ENCODE measurements at places on chromosomes 5 and 9.

GRCh38 chr5:100900142-100900795 lies 2.8 kb downstream of the ST8SIA4 start:
- DNase-seq = peak; percentile 71

- DNase-seq = no peak
These were observed 90.3 kb downstream of the DIRAS2 start for GRCh38 chr9:90552317-90552716.

- DNase-seq = no peak
These were observed 61.7 kb downstream of the RFX3 start for GRCh38 chr9:3464033-3464638.

GRCh38 chr5:151202381-151203139 lies 21.3 kb downstream of the CCDC69 start:
- DNase-seq = no peak

- no peak for DNase-seq
These were observed 25.2 kb downstream of the TDRD7 start for GRCh38 chr9:97437051-97437600.

DNA sequence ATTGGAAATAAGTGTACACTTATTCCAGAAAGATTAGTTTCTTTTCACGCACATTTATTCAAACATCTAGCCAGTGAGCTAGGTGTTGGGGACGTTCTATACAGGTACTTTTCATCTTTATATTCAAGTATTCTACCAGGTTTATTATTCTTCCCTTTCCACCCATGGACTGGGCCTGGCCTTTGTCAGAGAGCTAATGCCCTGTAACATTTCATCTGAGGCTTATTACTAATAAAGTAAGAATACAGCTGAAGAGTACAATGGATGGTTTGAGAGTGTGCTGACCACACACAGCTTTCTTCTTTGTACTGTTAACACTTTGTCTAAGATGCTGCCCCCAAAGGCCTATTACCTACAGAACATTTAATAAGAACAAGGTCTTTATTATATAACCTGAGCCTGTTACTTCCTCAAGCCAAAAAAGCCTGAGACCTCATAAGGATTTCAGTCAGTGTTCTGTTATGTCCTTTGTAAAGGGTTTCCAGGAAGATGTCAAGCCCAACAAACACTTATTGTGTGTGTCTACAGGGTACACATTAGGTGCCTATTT lies 93.5 kb downstream of the ZNF608 start:
- DNase-seq = no peak

GRCh38 chr5:180313677-180314505 lies 22.0 kb upstream of the MAPK9 start:
- peak; percentile 87 for DNase-seq

DNA sequence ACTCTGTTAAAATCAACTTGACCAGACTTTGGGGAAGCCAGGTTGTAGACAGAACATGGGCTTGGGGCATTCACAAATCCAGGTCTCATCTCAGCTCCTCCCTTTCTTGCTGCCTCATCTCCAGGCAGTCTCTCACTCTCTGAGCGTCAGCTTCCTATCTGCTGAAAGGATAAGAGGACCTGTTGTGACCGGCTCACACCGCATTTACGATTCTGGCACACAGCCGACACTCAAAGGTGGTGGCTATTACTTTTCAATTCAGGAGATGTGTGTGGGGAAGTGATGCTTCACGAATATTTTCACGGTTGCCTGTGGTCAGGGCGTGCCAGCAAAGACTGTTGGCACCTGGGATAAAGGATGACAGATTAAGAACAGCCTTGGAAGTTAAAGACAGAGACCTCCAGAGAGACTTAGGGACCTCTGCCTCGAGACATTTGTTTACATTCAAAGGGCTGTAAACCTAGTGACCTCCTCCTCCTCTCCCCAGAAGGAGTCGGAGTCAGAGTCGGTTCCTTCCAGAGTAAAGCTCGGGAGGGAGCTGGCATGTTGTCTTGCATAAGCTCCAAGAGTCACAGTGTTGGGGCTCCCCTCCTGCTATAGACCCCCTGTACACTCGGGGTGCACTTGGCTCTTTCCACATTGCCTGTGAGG lies 83.2 kb downstream of the AK8 start:
- no peak for DNase-seq

DNA sequence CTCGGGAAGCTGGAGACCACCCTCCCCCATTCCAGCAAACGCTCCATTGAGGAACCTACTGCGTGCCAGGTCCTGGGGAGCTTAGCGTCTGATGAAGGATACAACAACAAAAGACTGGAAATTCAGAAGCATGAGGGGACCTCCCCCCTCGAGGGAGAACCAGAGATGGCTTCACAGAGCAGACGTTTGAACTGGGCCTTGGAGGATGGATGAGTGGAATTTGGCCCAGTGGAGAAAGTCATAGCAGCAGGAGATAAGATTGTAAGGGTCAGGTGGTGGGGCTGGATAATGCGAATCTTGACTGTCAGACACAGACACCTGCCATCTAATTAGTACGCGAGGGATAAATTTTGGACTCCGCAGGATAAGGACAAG lies 1.2 kb upstream of the SLC25A51 start:
- DNase-seq = no peak

GRCh38 chr5:179373961-179374505 lies 28.8 kb upstream of the ADAMTS2 start:
- DNase-seq = no peak

GRCh38 chr5:172816925-172817562 lies 17.0 kb upstream of the ERGIC1 start:
- DNase-seq = no peak

- no peak for DNase-seq
These were observed 605.4 kb upstream of the CLINT1 start for GRCh38 chr5:158464383-158464782.

- no peak for DNase-seq
These were observed 115.9 kb downstream of the GADD45G start for GRCh38 chr9:89720696-89721175.

DNA sequence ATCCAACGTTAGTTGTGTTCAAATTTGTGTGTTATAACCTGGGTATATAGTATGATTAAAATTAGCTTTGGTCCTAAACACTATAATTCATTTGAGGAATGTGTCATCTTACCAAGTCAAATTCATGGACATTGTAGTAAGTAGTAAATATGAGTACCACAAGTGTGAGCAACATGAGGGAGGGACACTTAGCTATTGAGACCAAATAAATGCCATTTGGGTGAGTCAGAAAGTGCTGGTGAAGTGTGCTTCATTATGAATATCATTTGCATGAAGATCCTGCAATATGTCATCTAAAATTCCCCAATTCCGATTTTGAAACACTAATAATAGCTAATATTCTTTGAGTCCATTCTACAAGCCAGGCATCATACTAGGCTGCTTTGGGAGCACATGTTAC lies 336.7 kb upstream of the KIF2A start:
- no peak for DNase-seq

GRCh38 chr9:109914280-109915027 lies 134.5 kb downstream of the PALM2AKAP2 start:
- DNase-seq = no peak

- DNase-seq = no peak
These were observed 217.5 kb upstream of the OTULINL start for GRCh38 chr5:14364096-14364495.

DNA sequence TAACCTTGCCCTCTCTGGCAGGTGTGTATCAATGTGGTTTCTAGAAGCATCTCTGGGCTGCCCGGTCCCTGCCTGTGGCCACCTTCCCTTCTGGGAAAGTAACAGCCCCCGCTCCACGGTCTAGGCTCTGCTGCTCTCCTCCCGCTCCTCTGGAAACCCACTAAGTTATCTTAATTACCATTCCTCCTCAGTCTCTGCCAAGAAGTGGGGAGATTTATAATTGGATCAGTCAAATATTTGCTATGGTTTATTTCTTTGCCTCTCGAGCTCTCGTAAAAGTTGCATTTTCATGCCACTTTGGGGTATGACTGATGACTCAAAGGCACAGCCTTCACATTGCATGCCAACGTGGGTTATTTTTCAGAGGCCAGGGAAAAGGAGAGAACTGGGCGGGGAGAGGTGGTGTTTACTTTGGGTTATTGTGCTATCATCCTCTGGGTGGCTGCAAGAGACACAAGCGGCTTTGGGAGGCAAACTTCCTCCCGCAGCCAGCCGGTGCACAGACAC lies 205.3 kb upstream of the WWC1 start:
- DNase-seq = peak; percentile 37

- no peak for DNase-seq
These were observed 1022.5 kb upstream of the DMAC1 start for GRCh38 chr9:8821910-8822666.

DNA sequence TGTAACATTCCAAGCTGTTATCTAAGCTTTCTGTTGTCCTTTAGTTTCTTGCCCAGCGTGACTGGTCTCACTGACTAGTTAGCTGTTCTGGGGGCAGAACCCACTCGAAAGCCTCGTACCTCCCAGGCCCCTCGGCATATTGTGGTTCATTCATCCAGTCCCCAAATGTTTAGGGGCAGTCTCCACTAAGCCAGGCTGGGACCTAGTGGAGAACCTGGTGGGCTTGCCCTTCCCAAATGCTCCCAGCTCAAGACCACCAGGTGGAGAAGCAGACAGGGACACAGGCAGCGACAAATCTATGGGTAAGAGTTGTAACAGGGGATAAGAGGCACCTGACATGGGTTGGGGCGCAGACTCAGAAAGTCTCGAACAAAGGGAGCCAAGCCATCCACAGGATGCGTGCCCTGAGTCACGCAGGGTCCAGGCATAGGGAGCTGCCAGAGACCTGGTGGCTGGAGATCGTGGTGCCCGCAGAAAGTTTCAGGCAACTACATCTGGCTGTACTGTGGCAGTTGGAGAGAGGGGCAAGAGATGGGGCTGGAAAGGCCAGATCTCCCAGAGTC lies 851 bp upstream of the EEIG1 start:
- no peak for DNase-seq

- DNase-seq = peak; percentile 85
These were observed 173.1 kb upstream of the IER5L start for GRCh38 chr9:129351058-129351641.

- DNase-seq = no peak
These were observed 62.0 kb downstream of the MTX3 start for GRCh38 chr5:79929095-79929494.

- DNase-seq = no peak
These were observed 31.9 kb upstream of the C5orf24 start for GRCh38 chr5:134813827-134814226.

DNA sequence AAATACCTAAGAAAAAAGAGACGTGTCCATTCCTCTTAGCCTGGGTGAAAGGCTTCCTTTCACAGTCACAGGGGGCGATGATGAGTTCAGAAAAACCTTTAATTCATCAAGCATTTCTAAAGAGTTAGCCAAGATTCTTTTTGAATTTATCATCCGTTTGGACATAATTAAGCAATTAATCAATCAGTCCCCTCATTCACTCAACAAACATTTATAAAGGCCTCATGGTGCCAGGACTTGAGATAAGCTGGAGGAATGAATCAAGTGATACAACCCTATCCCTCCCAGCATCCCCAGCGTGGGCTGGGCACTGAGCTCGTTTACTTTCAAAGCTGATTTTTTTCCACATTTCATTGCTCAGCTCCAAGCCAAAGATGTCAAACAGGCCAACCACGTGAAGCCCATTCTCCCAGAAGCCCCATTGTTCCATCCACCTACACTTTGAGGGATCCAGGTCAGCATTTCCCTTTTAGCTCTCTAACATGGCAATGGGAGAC lies 140.5 kb downstream of the SLIT3 start:
- no peak for DNase-seq

DNA sequence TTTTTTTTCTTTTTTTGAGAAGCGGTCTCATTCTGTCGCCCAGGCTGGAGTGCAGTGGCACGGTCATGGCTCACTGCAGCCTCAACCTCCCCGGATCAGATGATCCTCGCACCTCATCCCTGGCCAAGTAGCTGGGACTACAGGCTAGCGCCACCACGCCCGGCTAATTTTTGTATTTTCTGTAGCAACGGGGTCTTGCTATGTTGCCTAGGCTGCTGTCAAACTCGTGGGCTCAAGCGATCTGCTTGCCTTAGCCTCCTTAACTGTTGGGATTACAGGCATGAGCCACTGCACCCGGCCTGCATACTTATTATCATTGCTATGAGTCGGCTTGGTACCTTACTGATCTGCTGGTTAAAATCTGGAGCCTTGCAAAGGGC lies 790 bp upstream of the IARS1 start:
- DNase-seq = peak; percentile 61

DNA sequence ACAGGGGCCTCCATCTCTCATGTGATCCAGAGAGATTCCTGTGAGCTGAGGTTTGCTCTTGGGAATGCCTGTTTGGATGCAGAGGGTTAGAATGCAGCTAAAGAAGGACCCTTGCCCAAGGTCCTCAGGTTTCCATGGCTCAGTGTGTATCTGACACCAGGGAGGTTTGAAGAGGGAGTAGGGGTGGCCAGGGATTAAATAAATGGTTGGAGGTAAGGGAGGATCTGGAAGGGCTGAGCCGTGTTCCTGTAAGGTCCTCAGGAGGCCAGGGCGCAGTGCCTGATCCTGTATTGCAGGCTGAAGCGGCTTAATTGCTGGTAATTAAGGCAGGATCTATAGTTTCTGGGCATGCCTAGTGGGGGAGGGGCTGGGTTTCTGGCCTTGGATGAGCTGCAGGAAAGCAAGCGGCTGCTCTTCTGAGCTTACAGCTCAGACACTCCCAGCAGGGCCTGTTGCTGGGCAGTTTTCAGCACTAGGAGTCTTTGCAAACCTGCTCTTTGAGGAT lies 41.5 kb upstream of the MAP1B start:
- DNase-seq = no peak

DNA sequence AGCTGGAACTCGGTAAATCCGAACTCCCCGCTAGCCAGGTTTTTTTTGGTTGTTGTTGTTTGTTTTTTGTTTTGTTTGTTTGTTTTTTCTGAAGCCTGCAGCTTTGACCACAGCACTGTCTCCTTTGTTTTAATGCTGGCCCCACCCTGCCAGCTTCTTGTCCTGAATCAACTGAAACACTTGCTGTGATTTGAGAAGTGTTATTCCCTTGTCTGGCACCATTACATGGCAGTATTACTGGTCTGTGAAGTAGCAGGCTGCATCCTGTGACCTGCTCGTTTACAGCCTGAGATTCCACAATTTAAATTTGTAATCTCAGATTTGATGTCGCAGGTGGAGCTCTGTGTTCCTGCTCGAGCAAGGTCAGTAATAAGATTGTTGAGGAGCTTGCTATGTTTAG lies 1.4 kb upstream of the SLC36A2 start:
- no peak for DNase-seq

DNA sequence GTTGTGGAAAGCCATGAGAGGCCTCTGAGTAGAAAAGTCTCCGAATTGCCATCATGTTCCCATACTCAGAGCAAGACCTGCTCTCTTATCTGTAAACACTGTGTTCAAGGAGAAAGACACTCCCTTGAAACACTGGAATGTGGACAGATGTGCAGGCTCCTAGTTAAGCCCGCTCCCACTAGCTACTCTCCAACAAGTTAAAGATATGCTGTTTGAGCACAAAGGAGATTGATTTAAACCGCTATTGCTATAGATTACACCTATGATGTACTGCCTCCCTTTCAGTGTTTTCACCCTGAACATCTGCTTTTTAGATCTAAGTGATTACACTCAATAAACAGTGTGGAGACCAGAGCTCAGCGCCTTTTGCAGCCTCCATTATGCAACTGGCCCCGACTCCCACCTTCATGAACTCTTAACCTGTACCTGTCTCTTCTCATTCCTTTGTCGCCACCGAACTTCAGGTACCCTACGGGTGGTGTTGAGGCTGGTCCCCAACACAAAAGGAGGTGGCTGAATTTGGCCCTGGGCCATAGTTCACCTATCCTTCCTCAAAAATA lies 47.5 kb downstream of the TMEM245 start:
- DNase-seq = no peak

GRCh38 chr5:1651971-1652872 lies 128.5 kb upstream of the LPCAT1 start:
- DNase-seq = no peak

Measured in kidney (tissue), 22 donors.